Omental fat pad (tissue), 4 donors: ENCODE measurements at places on chromosomes 5 and 9. TPM values are rescaled to one million over a fixed set of nuclear protein-coding genes. Genes with fewer than 3 reads are reported as not detected.

The DAP gene
- 57.3 TPM for total RNA-seq

The LECT2 gene
- total RNA-seq, result not detected

The BRD3 gene
- 20.9 TPM for total RNA-seq

The COL15A1 gene
- total RNA-seq, result 88.3 TPM

The FKTN gene
- total RNA-seq, result 6.6 TPM

The ANXA2R gene
- 3.3 TPM for total RNA-seq

The KIF20A gene
- 3.0 TPM for total RNA-seq

The PTAR1 gene
- 63.8 TPM for total RNA-seq

The C9orf50 gene
- total RNA-seq, result not detected
